Cardiac fibroblast (primary cell): ENCODE measurements at places on chromosomes 11 and 22.

- DNase-seq, result peak; percentile 66
These were observed 634.9 kb downstream of the METTL15 start for GRCh38 chr11:28743061-28743550.

DNA sequence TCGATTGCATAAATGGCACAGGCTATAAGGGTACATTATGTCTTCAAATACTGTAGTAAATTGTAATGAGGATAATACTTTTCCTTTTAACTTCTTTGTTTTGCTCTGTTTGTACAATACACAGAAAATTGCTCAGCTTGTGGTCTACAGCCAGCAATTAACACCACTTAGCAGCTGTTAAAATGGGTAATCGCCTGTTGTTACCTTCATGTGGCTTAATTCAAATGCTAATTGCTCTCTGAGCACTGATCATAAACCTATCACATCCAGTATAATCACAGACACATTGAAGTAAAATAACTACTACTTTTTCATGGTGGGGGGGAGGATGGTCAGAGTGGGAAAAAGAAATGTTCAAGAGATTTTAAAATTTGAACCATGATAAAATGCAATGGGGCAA is 1164.1 kb upstream of the CNTN5 start:
- no peak for DNase-seq

DNA sequence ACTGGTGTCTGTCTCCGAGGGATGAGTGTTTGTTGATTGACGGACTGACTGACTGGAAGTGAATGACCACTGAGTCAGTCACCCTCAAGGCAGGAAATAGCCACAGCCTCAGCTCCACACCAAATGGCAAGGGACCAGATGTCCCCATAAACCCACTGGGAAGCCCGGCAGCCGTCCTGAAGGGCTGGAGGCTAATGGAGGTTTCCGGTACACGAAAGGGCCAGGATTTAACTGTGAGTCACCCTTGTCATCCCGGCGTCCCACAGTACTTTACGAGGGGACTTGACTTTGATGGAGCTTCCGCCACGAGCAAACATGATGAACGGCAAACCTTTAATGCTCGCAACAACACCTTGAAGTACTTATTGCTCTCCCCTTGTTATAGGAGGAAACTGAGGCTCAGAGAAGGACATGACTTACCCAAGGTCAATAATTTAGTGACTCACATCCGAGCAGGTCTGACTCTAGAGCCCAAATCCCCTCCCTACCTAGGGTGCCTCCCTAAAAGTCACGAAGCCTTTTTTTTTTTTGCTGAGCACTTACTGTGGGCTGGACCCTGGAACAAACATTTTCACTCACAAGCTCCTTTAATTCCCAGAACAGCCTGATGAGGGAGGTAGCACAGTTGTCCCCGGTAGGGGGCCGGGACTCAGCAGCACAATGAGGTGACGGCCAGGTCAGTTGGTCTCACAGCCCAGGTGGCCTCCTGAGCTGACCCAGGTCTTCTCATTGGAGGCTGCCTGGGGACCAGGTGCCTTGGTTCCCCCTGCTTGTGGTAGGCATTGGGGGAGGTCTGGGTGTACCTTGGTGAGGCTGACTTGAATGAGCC is 25.2 kb upstream of the GCAT start:
- peak; percentile 38 for DNase-seq

GRCh38 chr11:122785031-122785541 is 53.2 kb upstream of the CRTAM start:
- DNase-seq, result no peak

DNA sequence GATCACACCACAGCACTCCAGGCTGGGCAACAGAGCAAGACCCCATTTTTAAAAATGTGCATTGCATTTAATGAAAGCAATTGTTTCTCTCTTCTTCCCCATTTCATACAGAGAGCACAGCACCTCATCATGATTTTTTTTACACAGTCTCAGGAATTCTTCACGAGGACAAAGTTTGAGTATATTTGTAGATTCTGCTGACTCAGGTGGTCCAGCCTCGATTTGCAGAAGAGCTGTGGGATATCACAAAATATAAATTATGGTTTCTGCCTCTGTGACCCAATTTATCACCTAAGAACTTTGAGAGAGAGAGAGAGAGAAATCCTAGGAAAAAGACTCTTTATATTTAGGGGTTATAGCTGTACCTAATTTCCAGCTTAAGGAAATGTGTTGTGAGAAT is 19.8 kb downstream of the CASP5 start:
- DNase-seq, result no peak

GRCh38 chr11:63551091-63551888 is 11.9 kb downstream of the PLAAT2 start:
- DNase-seq, result no peak

DNA sequence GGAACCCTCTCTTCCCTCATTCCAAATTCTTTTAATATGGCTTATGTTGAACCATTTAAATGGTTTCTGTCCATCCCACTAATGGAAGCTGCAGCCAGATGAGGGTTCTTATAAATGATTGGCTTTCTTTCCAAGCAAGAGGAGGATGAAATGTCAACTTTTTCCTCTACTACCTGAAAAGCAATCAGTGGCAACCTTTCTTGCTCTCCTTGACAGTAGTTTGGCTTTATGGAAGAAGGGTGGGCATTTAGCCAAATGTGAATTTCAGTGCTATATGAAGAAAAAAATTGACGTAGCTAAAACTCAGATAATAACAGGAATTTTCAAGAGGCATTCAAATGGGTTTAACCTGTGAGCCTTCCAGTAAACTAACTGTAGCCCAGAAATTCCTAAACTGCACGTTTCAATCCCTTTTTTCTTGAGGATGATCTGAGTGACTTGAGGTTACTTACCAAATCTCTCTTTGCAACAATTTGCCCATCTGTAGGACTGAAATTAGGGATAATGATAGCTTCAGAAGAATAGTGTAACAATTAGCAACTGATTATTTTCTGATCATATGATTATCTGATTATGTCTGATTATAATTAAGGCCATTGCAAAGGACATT is 90.9 kb downstream of the EXT2 start:
- DNase-seq, result no peak

- DNase-seq, result no peak
These were observed 47.8 kb downstream of the PPFIBP2 start for GRCh38 chr11:7561562-7561961.
